Astrocyte of the spinal cord (primary cell): ENCODE measurements at places on chromosomes 2 and 18.
A peak's percentile ranks its signal among the peaks of the same experiment; 100 is the strongest.

DNA sequence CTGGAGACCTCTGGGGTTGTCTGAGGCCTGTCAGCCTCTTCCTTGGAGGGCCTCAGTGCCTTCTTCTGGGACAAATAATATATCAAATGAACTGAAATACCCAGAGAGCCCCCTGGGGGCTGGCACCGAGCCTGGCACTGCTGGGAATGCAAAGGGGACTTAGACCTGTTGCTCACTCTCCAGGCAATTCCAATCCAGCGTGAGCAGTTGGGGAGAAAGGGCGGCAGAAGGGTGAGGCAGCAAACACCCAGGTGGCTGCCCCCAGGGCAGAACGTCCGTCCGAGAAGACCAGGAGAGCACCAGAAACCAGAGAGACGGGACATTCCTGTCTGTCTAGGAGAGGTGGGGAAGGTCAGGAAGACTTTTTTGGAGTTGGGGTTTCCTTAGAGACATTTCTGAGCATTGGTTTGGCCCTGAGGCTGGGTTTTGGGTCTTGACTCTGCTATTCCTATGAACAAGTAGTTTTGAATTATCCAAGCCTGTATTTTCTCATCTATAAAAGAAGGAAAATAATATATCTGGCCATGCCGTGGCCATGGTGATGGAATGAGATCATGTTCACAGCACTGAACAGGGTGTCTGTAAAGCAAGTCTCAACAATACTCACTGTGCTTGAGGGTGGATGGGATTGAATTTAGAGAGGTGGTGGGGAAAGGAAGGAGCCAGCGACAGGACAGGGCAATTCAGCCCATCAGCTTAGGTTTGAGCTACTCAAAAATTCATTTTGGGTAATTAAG is 44.3 kb upstream of the ZBTB7C start:
- DNase-seq = no peak

DNA sequence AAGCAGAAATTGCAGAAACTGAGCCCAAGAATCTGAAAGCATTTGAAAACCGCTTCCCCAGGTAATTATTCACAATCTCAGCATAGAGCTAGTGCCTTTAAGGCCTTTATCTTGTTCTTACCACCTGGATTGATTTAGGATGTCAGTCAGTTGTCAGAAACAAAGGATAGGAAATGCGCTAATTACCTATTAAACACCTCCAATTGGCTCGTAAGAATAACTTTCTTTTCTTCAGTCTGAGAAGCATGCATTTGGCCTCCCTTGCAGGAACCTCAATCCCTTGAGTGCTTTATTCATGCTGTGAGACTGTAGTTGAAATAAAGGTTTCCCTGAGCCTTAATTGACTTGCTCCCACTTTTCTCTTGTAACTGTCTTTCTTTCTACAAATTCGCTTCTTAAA is 400.3 kb upstream of the LRATD1 start:
- no peak for DNase-seq

GRCh38 chr2:202091476-202091875 is 18.4 kb downstream of the KIAA2012 start:
- no peak for DNase-seq

- peak; percentile 86 for DNase-seq
Measured at GRCh38 chr18:58241877-58242276, 197.9 kb downstream of the NEDD4L start.

- peak; percentile 11 for DNase-seq
Measured at GRCh38 chr2:16727256-16727655, 61.6 kb upstream of the CYRIA start.

GRCh38 chr2:76281156-76281841 is 570.6 kb upstream of the GCFC2 start:
- no peak for DNase-seq
